Trophoblast cell (in vitro differentiated cells and primary cell): ENCODE measurements at places on chromosomes 2 and 18.

GRCh38 chr2:11053546-11053945 is 101.7 kb upstream of the SLC66A3 start:
- no peak for DNase-seq

DNA sequence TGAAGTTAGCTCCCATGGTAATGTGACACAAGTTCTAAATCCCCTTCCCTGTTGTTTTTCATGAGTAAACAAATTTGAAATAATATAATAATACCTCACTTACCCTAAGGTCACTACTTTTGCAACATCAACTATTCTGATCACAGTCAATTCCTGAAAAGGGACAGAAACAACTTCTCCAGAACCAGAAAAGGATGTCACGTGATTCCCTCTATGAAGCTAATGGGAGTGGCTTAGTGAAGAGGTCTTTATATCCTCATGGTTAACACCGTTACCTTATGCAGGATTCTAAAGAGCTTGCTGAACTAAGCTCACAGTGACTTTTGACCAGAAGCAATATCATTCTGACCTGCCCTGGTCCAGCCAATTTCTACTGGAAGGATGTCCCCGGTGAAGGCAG is 51.6 kb downstream of the DOCK10 start:
- no peak for DNase-seq

DNA sequence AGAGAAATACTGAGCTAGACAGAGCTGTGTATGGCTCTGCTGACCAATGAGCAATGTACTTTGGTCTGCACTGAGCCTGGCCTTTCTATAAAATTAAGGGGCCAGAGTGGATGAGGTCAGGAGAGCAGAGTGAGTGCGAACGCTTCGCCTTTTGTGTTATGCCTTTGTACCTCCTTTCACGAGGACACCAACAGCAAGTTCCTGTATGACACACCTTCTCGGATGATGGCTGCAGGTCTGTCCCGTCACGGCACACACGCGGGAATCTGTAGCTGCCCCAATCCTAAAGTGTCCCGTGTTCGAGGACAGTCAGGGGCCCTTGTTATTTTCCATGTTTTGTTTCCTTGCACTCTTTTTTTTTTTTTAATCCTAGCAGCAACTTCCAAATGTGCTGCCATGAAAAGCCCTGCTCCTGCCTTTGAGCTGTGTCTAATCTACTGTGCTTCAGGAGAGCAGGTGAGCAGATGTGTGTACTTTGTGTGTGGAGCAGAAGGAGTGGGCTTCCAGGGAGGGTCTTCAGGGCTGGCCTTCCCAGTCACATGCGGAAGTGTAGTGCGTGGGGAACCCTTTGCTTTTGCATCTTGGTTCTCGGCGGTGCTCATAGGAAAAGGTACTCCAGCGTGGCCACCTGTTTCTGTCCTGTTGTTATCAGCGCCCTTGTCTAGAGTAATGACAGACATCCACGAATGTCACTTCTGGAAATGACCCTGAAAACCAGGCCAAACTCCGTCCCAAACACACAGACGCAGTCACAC is 213.2 kb downstream of the NDUFA10 start:
- DNase-seq = no peak

DNA sequence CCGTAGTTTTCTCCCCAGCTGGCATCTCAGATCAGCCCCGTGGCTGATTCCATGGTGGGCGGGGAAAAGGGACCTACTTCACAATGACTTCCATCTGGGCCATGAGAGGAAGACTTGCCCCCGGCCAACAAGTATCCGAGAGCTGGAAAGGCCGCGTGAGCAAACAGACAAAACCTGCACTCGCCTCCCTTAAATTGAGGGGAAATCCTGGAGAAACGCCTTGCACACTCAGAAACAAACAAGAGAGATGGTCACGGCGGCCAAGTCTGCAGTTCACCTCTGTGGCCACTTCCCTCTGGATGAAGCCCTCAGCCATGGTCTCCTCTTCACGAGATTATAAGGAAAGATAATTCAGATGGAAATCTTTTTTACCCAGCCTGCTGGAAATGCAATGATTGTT is 39.4 kb upstream of the TPO start:
- no peak for DNase-seq

DNA sequence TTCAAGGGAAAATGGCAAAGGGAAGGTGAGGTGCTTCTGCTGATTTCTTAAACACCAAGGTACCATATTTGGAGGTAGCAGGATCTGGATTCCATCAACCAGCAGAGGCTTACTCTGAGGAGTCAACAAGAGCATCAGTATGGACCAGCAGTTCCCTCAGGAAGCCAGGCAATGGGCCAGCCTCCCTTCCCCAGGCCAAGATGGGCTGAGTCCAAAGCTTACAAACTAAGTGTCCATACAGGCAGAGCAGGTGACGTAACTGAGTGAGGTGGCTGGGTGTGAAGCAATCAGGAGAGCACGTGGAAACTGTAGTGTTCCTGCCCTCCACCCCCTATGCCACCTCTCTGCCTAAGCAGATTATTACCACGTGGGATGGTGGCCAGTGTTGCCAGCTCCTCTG is 134.2 kb upstream of the HNRNPA3 start:
- DNase-seq = peak; percentile 66

DNA sequence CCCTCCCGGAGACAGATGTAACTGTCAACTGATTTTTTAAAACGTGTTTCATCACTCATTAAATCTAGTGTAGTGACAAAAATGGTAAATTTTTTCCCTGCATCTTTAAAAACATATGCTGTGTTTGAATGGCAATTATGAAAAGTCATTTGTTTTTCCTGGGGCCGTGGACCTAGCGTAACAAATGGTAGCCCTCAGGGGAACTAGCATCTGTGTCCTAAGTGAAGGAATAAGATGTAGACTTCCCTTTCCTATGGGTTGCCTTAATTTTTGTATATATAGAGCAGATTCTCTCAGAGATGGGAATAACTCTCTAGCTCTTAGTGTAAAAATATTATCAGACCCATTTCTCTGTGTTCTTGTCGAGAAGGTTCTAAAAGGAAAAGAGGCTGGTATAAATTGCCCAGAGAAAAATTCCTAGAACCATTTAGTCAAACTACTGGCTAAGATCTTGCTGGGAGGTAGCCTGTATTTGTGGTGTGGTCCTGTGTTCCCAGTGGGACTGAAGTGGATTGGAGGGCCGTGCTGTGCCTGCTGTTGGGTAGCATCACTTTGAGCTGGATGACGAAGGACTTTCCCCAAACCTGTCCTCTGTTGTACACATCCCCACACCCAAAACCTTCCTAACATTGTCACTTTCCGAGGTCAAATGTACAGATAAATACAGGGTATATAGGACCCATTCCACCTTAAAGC is 85.8 kb downstream of the LIMS1 start:
- DNase-seq = no peak
